ENCODE measurements at places on chromosomes 6 and 20.

- no peak for DNase-seq
Measured at GRCh38 chr6:165668951-165669350, 5.9 kb upstream of the PDE10A start.

DNA sequence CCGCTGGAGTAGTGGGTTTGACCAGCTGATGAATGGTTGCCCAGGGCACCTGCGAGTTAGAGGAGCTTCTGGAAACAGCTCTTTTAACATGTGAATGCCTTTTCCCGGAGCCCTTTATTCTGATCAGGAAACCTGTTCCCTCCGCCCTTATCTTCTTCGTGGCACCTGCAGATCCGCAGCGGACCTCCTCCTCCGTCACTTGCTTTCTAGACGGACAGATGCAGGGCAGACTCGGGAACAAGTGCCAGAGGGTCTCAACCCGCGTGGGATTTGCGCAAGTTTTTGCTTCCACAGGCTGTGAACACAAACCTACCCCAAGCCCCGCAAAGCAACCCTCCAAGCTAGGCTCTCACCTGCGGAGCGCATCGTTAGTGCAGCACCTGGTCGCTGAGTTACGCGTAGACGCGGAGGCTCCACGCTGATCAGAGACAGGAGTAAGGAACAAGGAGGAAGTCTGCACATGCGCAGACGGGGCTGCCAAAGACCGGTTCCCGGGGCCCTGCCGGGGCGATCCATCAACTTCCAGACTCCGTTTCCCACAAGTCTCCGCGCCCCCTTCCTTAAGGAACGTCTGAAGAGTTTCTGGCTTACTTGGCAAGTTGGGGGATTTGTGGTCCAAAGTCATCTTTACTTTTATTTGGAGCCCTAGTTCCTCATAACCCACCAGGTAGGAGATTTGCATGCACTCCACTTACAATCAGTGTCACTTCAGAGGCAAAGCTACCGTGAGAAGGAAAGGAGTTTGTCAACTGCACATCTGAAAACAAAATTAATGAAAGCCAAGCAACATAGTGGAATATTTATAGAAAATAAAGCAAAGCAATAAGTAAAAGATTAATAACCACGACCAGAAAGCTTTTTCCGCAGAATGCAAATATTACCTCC, 52.7 kb upstream of the ELMO2 start:
- peak; percentile 19 for DNase-seq

DNA sequence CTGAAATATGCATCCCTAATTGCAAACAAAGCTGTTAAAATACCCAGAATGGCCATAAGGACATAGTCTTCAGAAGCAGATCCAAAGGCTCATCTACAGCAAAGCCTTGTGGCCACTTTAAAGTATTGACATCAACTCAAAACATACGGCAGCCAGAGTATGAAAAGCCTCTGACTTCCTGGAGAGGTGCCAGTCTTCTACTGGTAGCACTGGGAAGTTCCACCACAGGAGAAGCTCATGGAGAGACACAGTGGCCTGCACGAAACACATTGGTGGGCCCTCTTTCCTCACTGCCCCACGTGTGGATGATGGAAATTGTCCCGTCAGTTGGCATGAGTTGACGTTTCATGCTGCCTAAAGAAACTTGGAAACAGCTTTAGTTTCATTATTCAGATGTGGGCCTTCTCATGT, 202.6 kb upstream of the HEY2 start:
- DNase-seq = no peak

DNA sequence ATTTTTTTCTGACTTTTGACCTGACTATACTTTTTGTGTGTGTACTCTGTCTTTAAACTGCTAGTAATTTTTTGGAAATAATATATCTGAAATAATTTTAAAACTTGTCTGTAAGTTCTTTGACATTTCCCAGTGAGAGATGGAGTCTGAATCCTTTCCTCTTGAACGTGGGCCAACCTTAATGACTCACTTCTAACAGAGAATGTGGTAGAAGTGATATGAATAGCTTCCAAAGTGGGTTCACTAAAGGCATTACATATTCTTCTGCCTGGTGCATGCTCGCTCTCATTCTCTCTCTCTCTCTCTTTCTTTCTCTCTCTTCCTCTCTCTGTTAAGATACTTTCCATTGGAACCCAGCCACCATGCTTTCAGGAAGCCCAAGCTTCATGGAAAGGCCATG, 108.7 kb upstream of the FERMT1 start:
- no peak for DNase-seq

GRCh38 chr20:57683287-57683686, 26.5 kb downstream of the PMEPA1 start:
- no peak for DNase-seq

GRCh38 chr20:5719861-5720403, 30.3 kb upstream of the SHLD1 start:
- peak; percentile 16 for DNase-seq

- no peak for DNase-seq
Measured at GRCh38 chr20:24753130-24753529, 195.9 kb upstream of the CST7 start.

GRCh38 chr6:7432391-7433120, 42.9 kb downstream of the RIOK1 start:
- DNase-seq = no peak

DNA sequence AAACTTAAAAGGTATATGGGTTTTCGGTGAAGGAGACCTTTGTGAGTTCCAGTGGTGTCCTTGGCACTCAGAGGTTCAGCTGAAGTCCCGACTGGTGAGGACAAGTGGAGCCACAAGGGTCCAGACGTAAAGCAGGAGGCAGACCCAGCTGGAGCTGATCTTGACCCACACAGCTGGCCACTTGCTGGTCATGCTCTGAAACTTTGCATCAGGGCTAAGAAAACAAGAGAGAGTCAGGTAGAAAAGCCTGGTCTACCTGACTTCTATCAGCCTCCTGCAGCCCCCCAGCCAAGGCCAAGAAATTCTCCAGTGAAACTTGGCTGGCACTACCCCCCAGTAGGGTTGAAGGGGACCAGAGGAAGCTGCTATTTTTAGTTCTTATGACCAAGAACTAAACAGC, 21.6 kb downstream of the SERINC3 start:
- no peak for DNase-seq

GRCh38 chr6:19086480-19086879, 699.3 kb downstream of the RNF144B start:
- no peak for DNase-seq

DNA sequence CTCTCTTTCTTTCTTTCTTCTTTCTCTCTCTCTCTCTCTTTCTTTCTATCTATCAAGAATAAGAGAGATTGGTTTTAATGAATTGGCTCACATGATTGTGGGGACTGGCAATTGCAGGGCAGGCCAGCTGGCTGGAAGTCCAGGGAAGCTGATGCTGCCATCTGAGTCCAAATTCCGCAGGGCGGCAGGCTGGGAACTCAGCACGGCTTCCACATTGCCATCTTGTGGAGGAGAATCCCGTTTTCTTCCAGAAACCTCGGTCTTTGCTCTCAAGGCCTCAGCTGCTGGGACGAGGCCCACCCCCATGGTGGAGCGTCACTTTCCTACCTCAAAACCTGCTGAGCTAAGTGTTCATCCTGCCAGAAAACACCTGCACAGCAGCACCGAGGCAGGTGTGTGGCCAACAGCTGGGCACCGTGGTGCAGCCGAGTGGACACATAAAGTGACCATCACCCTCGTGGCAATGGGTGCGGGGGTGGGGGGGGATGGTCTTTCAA, 58.8 kb upstream of the SLCO4A1 start:
- no peak for DNase-seq

GRCh38 chr6:36563237-36563927, 16.1 kb upstream of the STK38 start:
- no peak for DNase-seq

DNA sequence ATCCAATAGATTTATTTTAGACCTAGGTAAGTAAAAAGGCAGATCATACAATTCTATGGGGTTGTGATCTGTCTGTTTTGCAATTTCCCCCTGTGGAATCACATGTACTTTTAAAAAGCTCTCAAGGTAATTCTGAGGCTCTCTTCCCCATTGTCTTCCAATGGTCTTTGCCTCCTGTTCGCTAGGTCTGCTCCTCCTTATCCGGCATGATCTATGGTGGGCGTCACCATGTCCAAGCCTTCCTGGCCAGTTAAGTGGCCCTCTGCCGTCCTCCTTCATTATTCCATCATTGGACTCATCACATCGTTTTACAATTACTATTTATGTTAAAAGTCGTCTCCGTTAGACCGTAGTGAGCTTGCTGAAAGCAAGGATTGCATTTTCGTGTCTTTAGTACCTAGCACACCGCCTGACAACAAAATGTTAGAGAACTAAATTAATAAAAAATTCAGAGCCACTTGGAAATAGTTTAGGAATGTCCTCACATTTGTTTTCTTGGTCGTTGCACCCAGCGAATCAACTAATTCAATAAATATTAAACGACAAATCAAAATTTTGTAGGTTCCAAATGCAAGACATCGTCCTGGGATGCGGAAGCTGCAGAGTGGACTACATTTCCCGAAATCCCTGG, 2.2 kb upstream of the STXBP5 start:
- DNase-seq = peak; percentile 25

DNA sequence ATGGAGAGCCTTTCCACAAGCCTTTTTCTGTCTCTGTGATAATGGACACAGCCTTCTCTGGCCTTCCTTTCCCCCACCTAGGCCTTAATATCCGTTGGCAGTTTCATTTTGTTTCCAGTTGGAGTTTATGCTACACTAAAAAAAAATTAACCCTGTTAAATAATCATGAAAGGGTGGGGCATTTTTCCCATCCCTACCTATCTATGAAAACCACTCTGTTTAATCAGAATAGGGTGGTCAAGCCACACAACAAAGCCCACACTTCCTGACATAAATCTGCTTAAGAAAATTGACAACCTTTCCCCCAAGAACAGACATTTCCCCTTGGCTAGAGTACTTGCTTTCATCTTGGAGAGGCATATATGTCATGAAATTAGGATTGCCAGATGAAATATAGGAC, 14.2 kb downstream of the TXLNB start:
- no peak for DNase-seq

DNA sequence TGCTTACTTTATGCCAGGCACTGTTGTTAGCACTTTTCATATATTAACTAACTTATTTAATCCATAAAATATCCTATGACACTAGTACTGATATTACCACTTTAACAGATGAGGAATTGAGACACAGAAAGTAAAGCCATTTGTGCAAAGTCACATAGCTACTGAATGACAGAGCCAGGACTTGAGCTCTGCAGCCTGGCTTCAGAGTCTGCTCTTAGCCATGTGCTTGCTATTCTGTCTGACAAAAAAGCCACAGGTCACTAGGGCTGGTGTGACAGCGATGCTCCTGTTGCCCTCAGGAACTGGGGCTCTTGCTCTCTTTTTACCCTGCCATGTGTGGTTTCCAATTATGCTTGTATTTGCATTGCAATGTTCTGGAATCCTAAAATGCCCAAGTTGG, 44.7 kb upstream of the RNF8 start:
- DNase-seq = no peak

DNA sequence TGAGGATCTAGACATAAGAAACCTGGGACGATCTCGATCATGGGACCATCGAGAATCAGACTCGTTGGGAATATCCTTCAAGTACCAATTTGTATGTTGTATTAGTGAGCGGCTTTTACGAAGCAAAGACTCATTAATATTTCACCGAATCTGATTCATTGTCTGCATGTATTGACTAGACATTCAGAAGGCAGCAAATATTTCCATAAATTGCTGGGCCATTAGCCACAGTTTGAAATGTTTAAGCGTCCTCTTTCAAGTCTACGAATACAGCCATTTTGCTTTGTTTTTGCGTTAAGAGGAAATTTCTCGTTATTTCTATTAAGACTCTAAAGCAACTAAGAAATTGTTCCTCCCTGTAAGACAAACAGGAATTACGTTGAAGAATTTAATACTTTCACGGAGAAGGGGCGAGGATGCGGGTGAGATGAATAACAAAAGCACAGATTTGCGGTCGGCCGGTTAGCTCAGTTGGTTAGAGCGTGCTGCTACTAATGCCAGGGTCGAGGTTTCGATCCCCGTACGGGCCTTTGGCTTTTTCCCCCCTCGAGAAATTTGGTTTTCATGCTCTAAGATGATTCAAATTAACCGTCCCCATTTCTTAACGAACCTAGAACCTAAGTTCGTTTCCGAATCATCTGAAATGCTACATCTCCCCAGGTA, 18.5 kb downstream of the POM121L2 start:
- no peak for DNase-seq

DNA sequence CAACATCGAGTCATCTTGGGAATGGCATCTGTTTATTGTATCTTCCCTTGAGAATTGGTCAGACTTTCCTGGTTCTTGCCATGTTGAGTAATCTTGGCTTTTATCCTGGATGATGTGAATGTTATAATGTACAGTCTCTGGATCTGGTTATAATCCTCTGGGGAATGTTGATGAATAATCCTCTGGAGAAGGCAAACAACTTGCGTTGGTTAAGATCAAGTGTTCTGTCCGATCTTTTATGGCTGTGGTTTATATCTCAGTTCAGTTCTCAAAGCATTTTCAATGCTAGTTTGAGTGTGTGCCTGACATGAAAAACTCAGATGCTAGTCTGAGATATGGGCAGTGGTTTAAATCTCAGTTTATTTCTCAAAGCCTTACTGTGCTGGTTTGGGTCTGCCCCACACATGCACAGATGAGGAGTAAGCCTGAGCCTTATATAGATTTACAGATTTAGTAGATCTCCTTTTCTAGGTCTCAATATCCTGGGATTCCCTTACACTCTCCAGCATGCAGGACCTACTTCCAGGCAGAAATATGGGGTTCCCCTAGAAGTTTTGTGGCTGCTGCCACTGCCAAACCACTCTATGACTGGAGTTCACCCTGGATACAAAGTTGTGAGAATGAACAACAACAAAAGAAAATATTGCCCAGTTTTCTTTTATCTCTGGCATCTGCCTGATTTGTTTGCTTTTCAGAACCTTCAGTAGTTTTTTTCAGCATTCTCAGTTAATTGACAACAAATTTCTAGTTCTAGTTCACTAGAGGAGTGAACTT, 191.8 kb upstream of the MAN1A1 start:
- no peak for DNase-seq

- DNase-seq = no peak
Measured at GRCh38 chr6:132750455-132751248, 7.1 kb downstream of the VNN2 start.

- no peak for DNase-seq
Measured at GRCh38 chr6:24004062-24004461, 122.0 kb upstream of the NRSN1 start.

DNA sequence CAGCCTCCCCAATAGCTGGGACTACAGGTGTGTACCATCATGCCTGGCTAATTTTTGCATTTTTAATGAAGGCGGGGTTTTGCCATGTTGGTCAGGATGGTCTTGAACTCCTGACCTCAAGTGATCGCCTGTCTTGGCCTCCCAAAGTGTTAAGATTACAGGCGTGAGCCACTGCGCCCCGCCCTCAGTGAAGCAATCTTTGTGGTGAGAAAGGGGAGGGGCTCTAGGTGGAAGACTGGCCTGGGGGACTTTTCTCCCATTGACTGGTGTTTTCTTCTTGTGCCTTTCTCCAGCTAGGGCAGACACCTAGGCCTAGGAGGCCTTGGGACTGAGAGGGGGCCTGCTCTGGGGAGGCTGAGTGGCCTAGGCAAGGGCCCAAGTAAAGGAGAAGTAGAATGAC, 84.1 kb downstream of the DNAAF9 start:
- no peak for DNase-seq
